ENCODE measurements at places on chromosomes 12 and 14.

DNA sequence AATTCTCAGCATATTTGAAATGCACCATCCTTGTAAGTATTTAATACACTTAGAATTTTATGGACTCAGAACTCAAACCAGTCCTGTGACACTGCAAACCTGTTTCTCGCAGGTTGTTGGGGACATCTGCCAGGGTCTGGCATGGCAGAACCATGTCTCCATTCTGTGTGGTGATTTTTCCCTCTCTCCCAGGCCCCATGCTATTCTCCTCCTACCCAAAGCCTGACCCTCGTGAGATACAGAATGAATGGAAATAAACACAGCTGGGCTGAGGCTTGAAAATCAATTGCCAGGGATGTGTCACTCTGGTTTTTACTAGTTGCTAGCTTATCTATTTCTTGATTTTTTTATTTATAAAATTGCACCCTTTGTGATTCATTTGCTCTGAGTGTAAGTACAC lies 19.8 kb downstream of the TPH2 start:
- no peak for DNase-seq

DNA sequence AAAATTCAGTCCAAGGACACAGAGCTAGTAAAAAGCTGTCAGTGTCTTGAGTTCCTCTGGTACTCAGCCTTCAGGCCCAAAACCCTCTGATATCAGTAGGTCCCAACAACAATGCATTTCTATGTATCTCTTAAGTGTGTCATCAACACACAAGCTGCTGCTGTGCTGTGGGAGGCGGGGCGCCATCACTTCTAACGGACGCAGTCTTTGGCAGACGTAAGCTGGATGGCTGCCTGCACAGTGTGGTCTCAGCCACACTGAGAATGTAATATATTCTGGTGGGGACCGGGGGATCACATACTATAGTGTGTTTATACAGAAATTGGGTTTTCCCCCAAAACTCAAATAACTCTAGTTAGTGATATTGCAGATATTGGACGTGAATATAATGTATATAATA lies 123.9 kb downstream of the SUDS3 start:
- no peak for DNase-seq

- DNase-seq, result no peak
Measured at GRCh38 chr12:54046809-54047159, 6.9 kb upstream of the HOXC4 start.

GRCh38 chr14:100755649-100756048 lies 29.0 kb downstream of the DLK1 start:
- DNase-seq, result no peak

DNA sequence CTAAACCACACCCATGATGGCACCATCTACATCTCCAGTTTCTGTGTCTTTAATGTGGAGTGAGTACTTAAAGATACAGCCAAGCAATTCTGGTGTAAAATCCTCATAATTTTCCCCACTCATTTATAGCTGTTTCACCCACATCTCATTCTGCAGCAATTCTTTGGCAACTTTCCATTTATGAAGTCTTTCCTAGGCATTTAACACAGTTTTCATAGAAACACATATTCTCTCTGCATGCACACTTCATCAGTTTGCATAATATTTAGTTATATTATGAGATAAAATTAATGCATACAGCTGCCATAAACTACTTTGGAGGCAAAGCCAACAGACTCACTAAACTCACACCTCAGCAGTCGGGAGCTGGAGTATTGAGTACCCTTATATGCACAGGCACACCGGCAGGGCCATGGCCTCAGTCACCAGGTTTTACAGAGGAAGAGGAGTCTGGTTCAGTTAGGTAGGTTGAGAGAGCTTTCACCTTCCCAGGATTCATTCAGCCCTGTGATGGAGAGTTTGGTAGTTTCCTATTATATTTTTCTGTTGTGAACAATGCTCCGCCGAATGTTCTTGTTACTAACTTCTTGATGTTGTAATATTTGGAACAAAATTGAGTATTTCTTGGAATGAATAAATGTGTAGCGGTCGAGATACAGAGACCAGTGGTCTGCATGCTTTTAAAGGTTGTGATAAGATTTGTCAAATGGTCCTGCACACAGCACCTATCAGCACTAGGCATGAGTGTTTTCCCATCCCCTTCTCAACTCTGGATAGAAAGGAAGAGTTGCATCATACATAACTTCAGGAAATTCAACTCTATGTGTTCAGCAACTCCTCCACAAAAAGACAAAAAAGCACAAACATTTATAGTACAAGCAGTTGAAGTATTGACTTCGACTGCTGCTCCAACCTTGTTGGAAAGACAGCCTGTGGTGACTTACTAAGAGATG lies 123.5 kb downstream of the TTC8 start:
- DNase-seq, result no peak

DNA sequence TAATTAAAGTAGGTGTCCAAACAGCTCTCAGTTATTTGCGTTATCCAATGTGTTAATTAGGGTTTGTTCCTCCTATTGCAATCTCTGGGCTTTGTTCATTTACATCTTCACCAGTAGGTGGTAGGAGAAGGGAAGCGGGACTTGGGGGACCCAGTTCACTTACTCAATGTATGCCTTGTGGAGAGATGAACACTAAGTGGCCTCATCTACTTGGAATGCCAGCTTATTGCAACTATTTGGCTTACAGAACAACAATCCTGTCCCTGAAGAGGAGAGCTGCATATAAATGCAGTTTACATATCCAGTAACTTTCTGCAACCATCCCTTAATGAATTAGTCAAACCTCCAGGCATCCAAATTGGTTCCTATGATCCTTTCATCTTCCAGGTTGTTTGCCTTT lies 417.1 kb upstream of the CCDC196 start:
- no peak for DNase-seq

- DNase-seq, result no peak
Measured at GRCh38 chr14:88256997-88257950, 65.8 kb downstream of the KCNK10 start.

- DNase-seq, result no peak
Measured at GRCh38 chr14:46057799-46058198, 593.8 kb downstream of the RPL10L start.

DNA sequence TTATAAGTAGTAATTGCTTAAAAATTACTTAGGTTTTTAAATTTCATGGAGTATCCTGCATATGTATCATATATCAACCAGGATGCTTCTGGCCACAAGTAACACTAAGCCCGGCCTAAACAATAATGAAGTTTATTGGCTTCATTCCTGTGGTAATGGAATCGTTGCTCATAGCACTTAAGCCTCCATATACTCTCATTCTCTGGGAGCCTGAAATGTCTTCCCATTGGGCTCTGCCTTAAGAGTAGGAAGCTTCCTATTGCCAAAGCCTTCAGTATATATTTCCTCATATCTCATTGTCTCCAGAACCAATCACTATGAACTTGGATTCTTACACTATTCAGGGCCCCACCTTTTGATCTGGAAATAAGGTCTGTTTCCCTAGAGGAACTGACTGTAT lies 83.8 kb upstream of the DNM1L start:
- DNase-seq, result no peak

- DNase-seq, result no peak
Measured at GRCh38 chr14:67444395-67444794, 32.4 kb upstream of the PLEK2 start.

DNA sequence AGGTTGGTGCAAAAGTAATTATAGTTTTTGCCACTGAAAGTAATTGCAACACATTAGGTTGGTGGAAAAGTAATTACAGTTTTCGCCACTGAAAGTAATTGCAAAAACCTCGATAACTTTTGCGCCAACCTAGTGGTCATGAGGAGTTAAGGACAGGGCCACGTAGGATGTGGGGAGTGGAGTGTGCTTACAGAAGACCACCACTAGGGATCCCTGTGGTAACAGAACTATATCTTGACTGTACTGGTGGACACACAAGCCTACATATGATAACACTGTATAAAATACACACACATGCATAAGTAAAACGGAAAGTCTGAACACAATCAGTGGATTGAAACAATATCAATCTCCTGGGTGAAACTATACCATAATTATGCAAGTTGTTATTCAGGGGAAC lies 187.4 kb upstream of the ABCD2 start:
- DNase-seq, result no peak

DNA sequence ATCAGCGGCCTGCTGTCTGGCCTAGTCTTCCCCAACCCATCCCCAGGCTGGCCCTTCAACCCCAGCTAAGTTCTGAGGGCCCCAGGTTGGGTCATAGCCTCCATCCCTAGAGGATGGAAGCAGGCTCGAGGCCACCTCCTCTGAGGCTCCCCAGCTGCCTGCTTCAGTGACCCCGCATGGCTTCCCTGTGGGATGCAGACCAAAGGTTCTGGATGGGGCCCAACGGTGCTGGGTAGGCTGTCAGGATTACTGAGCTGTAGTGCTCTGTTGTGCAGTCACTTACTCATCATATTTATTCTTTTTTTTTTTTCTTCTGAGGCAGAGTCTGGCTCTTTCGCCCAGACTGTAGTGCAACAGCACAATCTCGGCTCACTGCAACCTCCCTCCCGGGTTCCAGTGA lies 92.0 kb downstream of the IRF2BPL start:
- DNase-seq, result no peak

GRCh38 chr12:92208613-92209121 lies 63.0 kb upstream of the BTG1 start:
- DNase-seq, result peak; percentile 48

GRCh38 chr14:70602254-70602653 lies 1.8 kb upstream of the MED6 start:
- no peak for DNase-seq

GRCh38 chr12:52524898-52525591 lies 4.9 kb upstream of the KRT5 start:
- DNase-seq, result no peak

DNA sequence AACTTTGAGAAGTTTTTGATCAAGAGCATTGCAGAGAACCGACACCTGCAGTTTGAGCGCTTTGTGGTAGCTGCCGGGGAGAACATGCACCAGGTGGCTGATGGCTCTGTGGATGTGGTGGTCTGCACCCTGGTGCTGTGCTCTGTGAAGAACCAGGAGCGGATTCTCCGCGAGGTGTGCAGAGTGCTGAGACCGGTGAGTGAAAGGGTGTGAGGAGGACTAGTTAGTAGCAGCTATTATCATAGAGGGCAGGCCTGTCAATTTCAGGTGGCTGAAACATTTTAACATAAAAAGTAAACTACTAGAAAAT lies 27.0 kb upstream of the HIGD1C start:
- DNase-seq, result no peak

DNA sequence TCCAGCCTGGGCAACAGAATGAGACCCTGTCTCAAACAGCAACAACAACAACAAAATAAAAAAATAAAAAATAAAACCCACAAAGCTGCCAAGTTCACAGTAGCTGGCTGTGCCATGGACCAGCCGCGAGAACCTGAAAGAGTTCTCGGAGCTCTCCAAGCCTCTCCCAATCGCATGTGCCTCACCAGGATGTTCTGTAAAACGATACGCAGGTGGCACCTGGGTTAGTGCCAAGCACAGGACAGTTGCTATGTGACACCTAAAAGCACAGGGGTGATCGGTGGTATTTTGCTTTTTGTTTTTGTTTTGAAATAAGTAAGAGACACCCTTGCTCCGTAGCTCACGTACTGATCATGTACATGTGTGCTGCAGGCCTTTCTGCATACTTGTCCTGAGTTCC lies 52.4 kb downstream of the RFLNA start:
- DNase-seq, result no peak

DNA sequence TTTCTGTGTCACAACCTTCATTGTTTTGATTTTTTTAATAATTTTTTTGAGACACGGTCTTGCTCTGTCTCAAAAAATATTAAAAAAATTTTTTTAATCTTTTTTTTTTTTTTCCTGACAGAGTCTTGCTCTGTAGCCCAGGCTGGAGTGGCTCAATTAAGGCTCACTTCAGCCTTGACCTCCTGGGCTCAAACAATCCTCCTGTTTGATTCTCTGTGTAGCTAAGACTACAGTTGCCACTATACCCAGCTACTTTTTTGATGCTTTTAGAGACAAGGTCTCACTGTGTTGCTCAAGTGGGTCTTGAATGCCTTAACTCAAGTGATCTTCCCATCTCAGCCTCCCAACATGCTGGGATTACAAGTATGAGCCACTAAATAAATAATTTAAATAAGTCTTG lies 9.2 kb upstream of the PRH2 start:
- DNase-seq, result no peak

- no peak for DNase-seq
Measured at GRCh38 chr14:65432361-65432948, 19.9 kb downstream of the FUT8 start.

DNA sequence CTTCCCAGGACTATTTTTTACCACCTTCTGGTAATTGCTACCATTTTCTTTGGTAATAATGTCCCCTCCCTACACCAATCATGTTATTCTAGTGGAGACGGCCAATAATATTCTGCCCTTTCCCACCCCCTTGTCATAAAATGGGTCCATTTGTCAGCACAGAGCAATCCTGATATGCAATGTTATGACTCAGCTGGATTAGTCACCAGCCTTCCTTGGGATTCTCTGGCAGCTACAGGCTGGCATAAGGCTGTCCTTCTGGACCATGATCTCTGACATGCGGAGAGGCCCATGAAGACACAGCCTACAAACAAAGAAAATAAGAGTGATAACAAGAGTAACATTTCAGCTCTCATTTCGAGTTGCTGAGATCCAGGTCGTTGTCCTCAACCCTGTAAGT lies 222.0 kb upstream of the CPNE8 start:
- DNase-seq, result peak; percentile 5

GRCh38 chr14:90795744-90796143 lies 20.5 kb downstream of the TTC7B start:
- peak; percentile 54 for DNase-seq

- DNase-seq, result no peak
Measured at GRCh38 chr12:122137681-122138080, 36.3 kb downstream of the IL31 start.
